HL-60 (cell line): ENCODE measurements at places on chromosomes 2 and 18.

GRCh38 chr2:12606472-12607000 is 110.2 kb upstream of the TRIB2 start:
- DNase-seq, result no peak

GRCh38 chr2:22350621-22351020 is 1034.4 kb upstream of the KLHL29 start:
- no peak for DNase-seq

- no peak for DNase-seq
Measured at GRCh38 chr18:77755187-77755586, 505.5 kb downstream of the GALR1 start.

DNA sequence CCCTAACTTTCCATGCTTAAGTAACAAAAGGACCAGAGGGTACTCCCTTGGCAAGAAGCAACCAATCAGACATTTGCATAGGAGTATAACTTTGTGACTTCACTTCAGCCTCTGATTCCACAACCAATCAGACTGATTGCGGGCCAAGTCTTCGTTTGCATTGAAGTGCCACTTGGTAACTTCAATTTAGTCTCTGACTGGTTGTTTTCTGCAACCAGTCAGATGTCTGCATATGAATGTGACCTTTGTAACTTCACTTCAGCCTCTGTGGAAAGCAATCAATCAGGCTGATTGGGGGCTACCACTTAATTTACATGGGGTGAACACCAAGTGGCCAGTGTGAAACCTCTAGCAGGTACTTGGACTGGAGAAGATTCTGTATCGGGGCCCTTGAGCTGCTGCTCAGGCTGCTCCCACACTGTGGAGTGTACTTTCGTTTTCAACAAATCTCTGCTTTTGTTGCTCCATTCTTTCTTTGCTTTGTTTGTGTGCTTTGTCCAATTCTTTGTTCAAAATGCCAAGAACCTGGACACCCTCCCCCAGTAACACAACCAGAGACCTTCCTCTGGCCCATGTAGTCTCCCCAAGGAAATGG is 241.5 kb downstream of the ACKR3 start:
- DNase-seq, result no peak

DNA sequence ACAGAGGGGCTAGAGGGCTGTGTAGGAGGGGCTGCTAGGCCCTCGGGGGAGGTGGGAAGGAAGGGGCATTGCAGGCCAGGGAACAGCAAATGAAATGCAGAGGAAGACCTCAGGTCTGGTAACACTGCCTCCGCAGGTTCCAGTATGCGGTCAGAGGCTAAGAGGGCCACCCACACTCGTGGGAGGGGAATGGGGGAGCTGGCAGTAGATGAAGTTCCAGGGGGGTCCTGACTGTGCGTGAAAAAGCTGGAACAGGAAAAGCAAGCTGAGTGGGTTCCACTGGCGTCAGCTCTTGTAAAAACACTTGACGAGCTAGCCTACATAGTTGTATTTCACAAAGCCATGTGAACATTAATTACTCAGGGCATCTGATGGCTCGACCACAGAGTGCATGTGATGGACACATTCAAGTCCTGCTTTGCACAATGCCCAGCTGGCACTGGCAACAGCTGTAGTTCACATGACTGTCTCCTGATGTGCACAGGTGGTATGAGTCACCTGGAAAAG is 29.0 kb upstream of the PTPN4 start:
- no peak for DNase-seq

- no peak for DNase-seq
Measured at GRCh38 chr2:120894966-120895365, 159.3 kb downstream of the GLI2 start.

DNA sequence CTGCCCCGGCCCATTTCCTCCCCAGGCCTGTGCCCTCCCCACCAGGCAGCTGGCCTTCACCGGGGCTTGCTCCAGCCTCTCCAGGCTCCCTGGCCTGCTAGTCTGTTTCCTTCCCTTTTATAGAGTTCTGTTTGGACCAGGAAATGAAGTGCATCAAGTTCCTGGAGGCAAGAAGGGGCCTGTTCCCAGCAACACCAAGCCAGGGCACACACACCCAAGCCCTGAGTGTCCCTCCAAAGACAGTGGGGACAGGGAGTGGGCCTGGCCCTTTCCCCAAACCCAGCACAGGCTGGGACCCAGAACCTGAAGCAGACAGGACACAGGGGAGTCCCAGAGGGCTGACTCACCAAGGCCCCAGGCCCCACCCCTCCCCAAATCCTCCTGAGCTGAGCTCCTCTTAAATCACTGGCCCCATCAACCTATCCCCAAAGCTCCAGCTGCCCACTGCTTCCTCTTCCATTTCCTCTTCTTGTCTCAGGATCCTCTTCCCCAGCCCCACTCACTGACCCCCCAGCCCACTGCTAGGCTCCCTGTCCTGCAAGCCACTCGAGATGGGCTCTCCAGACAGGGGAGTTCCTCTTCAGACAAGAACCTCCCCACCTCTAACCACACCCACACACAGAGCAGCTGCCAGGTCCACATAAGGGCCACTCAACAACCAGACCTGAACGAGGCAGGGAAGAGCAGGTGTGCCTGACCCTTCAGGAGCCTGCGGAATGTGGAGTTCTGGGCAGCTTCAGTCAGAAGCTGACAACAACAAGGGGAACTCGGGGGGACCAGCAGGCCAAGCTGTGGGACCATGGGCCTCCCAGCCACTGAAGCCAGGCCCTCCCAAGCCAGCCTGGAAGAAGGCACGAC is 74.2 kb downstream of the TNS1 start:
- DNase-seq, result no peak

DNA sequence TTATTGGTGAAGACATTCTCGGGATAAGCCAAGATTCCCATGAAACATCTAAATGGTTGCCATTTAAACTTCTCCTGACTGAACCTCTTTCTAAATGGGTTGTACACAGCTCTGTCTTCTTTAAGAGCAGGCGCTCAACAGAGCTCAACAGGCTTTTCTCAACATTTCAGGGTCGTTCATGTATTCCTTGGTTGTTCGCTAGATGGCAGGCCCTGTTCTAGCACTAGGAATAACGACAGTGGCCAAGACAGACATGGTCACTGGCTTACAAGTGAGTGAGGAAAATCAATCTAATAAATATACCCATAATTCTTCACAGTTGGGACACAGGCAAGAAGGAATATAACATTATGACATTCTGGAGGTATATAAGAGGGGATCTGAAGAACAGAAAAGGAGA is 154.5 kb downstream of the SMAD2 start:
- DNase-seq, result no peak

- no peak for DNase-seq
Measured at GRCh38 chr2:177542396-177542795, 149.8 kb downstream of the AGPS start.

DNA sequence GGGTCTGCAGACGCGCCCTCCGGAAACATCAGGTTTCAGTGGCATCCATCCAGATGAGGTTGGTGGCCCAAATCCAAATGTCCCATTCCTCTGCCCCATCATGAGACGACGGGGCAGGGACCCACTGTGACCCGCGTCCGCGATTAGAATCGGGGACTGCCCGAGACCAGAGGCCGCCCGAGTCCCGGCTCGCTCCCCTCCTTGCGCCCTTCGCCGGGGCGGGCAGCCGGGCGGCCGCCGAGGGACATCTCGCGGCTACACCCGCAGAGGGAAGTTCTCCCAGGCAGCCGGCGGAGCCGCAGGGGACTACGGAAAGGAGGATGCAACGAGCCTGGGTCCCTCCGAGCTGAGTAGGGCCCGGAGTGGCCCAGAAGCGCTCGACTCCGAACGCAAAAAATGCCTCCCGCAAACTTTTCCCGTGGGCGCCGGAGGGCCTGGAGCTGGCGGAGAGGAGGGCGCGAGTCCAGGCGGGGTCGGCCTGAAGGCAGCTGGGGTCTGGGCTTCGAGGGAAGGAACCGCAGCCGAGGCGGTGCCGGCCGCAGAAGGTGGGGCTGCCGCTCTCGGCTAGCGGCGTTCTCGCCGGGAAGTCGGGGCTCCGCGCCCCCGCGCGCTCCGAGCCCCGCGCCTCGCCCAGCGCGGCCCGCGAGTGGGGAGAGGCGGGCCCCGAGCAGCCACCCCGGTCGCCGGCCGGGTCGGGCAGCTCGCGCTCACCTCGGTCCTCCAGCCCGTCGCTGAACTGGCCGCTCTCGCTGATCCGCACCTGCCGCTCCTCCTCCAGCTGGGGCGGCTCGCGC is 580 bp downstream of the TMEM163 start:
- DNase-seq, result no peak

GRCh38 chr2:166406374-166406773 is 30.6 kb upstream of the SCN9A start:
- no peak for DNase-seq

GRCh38 chr2:44388877-44389276 is 27.1 kb downstream of the CAMKMT start:
- no peak for DNase-seq

DNA sequence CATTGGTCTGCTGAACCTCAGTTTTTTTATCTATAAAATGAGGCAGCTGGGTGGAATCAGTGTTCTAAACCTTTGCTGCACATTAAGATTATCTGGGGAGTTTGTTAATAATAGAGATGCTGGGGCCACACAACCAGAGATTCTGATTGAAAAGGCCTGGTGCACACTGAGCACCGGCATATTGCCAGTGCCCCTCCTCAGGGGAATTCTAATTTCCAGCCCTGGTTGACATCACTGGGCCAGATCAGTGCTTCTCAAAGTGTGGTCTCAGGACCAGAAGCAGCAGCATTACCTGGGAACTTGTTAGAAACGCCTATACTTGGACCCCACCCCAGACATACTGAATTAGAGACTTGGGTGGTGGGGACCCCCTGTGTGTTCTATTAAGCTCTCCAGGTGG is 112.5 kb downstream of the SETBP1 start:
- DNase-seq, result no peak

- DNase-seq, result no peak
Measured at GRCh38 chr2:171810422-171811244, 83.4 kb downstream of the SLC25A12 start.

- DNase-seq, result no peak
Measured at GRCh38 chr2:142582317-142582716, 295.1 kb upstream of the KYNU start.
